Stimulated activated CD4-positive, alpha-beta T cell treated with anti-CD3 and anti-CD28 coated beads, Interleukin-1b, Interleukin-23, amount 100 ng/mL, for 48 hours (primary cell): ENCODE measurements at places on chromosomes 3 and 15.

DNA sequence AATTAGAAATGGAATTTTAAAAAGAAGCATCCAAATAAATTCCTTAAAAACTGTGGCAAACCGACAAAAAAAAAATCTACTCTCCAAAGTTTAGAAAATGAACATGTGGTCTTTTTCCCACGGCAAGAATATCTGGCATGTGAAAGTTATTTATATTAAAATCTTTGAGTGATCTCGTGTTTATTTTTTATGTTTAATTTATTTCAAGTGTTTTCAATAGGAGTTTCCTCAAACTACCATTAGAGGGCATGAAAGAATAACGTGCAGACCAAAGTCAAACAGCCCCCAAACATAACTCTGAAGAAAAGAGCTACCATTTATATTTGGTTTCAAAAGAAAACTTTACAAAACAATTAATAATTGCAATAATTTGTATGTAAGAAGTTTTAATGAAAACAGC lies 286.4 kb downstream of the ZIC4 start:
- no peak for DNase-seq

GRCh38 chr3:9808345-9809037 lies 1.6 kb upstream of the TTLL3 start:
- peak; percentile 61 for DNase-seq

- no peak for DNase-seq
Measured at GRCh38 chr3:160660902-160661301, 16.1 kb upstream of the ARL14 start.

DNA sequence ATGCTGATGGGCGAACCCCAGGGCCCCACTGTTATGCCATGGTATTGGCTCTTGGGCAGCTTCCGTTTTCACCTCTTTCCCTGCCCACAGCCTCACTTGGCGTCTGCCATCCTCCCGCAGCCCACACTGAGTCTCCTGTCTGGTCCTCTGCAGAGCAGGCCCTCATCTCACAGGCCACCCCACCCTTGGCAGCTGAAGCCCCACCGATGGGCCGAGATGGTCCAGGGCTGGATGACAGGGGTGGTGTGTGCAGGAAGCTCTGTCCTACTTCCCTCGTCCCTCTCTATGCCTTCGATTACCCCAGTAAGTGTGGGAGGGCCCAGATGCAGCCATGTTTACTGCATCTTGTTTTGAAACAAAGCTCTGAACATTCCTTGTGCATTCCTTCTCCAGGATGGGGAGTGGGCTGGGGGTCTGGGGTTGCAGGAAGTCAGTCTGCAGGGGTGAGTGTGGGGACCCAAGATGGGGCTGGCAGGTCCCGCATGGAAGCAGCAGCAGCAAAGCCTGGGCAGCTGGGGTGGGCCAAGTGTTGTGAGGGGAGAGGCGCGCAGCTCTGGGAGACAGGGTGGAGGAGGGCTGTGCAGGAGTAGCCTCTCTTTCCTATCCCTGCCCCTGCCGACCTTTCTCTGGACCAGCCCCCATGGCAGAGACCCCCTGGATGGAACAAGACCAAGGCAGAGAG lies 20.9 kb downstream of the TBC1D21 start:
- DNase-seq, result no peak

DNA sequence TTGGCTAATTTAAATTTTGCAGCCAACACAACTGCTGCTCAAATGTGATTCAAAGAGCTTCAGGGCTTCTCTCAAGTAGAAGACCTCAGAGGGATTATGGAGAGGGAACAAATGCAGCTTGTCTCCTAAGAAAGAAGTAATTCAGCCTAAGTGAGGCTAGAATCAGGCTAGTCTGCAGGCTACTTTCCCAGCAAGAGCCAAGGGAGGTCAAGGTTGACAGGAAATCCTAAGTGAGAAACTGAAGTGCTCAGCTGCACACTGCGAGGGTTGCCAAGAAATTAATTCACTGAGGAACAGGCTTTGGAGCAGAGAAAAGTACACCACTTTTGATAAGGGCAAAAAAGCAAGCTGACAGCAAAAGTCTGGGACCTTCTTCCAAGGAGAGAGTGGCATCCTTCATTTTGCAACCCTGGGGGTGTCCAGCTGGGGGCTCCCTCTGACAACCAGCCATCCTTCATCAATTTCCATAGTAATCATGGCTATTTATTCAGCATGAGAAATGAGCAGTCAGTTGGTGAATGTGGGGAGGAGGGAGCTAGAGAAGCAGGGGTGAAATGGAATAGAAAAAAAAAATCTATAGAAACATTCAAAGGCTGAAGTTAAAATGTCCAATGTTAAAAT lies 646.4 kb upstream of the ADAMTS9 start:
- DNase-seq, result no peak

DNA sequence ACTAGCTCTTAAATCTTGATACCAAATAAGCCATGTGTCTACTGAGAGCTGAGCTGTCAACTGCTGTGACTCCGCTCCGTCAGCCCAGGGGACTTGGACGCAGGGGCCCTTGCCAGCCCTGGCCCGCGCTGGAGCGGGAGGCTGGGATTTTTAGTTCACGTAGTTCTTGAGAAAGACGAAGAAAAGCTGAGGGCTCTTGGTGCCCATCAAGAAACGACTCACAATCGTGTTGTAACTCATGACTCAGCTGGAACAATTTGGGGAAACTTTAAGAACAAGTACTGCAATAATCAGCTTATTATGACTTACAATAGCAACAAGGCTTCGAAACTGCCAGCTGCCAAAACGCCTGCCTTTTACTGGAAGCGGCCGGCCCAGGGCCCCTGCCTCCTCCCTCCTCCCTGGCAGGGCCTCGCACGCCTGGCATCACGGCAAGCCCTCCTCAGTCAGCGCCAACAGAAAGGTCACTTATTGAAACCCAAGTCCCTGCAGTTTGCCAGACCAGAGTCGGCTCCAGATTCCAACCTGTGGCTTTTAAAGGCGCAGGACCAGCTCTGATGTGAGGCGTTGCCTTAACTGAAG lies 60.3 kb downstream of the RGMA start:
- DNase-seq, result peak; percentile 46

GRCh38 chr3:171269542-171269941 lies 190.7 kb downstream of the TNIK start:
- DNase-seq, result no peak

GRCh38 chr3:112773864-112774263 lies 72.8 kb downstream of the CD200R1L start:
- DNase-seq, result no peak

GRCh38 chr15:81265256-81265943 lies 58.5 kb downstream of the STARD5 start:
- no peak for DNase-seq

DNA sequence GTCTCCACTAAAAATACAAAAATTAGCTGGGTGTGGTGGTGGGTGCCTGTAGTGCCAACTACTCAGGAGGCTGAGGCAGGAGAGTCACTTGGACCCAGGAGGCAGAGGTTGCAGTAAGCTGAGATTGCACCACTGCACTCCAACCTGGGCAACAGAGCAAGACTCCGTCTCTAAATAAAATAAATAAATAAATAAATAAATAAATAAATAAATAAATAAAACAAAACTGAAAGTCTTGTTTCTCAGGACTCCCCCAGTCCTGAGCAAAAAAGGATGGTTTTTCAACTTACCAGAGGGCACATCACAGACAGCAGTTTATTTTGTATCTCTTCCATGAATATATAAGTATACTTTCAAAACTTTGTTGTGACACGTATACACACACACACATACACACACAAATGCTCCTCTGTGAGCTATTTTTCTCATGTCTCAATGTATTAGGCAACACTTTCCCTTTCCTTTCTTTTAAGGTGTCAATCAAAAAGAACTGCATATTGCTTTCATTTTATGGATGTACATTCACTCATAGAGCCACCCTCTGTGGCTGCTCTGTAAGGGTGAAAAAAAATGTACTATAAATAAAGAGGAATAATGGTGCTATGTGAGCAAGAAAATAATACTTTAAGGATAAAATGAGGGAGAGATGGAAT lies 54.8 kb upstream of the MITF start:
- DNase-seq, result no peak

DNA sequence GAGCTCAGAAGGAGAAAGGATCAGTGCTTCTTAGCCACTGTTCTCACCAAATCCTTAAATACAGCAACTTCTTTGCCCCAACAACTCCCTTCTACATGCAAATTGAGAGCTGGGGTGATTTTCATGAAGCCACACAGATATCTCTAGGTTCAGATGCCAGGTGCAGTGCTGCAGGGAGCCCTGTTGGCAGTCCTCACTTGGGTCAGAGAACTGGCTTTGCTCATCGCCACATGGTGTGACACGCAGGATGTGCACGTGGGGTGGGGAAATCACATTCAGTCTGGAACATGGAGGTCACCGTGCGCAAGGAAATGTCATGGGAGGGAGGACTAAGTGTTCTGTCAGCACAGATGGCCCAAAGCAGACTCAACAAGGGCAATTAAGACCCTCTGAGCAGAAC lies 103.8 kb downstream of the WDR76 start:
- DNase-seq, result no peak

- DNase-seq, result peak; percentile 35
Measured at GRCh38 chr3:39147711-39148434, 5.5 kb downstream of the CSRNP1 start.

GRCh38 chr3:160260587-160261270 lies 35.5 kb downstream of the C3orf80 start:
- no peak for DNase-seq

- no peak for DNase-seq
Measured at GRCh38 chr3:143261848-143262247, 142.3 kb downstream of the CHST2 start.

DNA sequence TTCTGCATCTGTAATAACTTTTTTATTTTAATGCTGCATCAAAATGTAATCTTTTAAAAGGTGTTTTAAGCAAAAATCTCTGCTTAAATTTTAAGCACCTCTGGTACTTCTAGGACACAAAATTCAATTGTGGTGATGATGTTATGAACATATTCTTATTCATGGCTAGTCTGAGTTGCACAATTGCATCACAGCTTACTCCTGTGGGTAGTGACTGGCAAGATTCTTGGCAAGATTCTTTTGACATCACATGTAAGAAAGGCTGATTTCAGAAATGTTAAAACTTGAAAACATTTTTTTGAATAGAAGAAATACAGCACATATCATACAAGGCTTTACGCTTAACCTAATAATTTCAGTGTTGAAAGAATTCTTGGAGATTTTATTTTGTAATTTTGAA lies 35.7 kb downstream of the IQCH start:
- DNase-seq, result no peak

DNA sequence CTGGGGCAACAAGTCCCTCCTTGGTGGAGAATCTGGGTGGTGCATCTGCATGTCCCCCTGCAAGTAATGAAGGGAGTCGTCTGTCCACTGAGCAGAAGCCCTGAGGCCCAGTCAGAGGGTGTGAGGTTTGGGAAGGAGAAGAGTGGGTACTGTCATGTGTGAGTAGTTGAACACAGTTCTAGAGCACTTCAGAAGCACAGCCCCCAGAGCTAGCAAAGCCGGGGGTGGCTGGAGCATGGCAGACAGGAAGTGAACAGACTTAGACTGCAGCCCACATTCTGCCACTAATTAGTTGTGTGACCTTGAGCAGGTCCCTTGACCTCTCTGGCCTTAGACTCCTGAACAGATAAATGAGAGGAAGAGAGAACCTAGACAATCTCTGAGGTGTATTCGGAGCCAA lies 207.6 kb downstream of the UACA start:
- DNase-seq, result no peak

GRCh38 chr3:169501777-169502320 lies 161.7 kb downstream of the MECOM start:
- no peak for DNase-seq

GRCh38 chr3:192747145-192747544 lies 19.8 kb upstream of the FGF12 start:
- no peak for DNase-seq

- DNase-seq, result no peak
Measured at GRCh38 chr3:172303941-172304558, 144.2 kb downstream of the GHSR start.

- DNase-seq, result no peak
Measured at GRCh38 chr3:61438253-61439121, 122.9 kb upstream of the PTPRG start.

DNA sequence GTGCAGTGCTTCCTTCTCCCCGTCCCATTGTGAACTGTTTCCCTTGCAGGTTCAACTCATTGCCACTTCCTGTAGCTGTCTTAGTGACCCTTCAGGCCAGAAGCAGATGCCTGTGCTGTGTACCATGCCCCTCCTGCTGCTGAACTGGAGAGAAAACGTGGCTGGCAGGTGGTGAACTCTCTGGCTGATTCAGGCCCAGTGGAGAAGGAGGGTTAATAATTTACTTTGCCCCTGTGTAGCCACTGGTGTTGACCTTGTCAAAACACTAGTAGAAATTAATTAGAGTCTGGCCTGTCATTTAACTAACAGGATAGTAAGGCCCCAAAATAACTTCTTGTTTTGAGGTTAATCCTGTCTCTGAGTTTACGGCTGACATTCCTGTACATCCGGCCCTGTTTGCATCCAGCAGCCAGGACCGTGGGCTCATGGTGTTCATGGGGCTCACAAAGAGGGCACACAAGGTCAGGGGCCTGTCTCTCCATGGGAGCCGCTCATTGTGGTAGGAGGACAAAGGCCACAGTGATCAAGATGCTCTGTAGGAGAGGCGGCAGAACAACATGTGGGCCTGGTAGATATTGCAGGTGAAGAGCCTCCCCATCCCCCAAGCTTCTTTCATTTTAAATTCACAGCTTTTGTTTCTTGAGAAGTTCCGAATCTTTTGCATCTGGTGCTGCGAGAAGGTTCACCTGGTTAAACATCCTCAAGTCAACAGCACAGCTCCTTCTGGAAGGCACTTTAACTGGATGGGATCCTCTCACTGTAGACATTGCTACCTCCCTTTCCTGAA lies 101.6 kb downstream of the CGNL1 start:
- DNase-seq, result no peak

GRCh38 chr3:18428991-18429745 lies 4.0 kb upstream of the SATB1 start:
- no peak for DNase-seq

GRCh38 chr3:160127308-160127707 lies 97.9 kb upstream of the C3orf80 start:
- no peak for DNase-seq

GRCh38 chr15:34039790-34040113 lies 748 bp upstream of the AVEN start:
- DNase-seq, result no peak

DNA sequence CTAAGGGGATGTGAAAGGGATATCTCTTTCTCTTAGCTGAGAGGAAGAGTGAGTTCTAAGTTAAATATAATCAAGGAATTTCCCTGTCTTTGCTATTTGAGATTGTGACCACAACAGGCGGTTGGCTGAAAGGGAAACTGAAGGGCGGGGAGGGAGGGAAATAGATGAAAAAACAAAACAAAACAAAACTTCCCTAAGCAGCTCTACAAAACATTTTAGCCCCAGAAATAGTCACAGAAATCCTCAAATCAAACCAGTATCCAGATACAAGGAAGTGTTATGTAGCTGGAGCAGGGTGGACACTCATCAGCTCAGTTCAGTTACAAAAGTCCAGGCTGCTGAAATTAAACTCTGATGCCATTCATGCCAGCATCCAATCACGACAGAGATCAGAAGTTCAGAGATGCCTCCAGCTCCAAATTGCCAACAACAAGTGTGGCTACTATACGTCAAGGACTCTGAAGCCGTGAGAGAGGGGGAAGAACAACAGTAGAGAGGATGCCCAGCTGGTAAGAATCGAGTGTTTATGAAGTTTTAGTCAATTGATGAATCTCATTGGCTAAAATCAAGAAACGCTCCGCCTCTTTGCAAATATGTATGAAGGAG lies 319 bp upstream of the TP63 start:
- no peak for DNase-seq
